AG10803 (cell line): ENCODE measurements at places on chromosomes 4 and X.
A peak's percentile ranks its signal among the peaks of the same experiment; 100 is the strongest.

DNA sequence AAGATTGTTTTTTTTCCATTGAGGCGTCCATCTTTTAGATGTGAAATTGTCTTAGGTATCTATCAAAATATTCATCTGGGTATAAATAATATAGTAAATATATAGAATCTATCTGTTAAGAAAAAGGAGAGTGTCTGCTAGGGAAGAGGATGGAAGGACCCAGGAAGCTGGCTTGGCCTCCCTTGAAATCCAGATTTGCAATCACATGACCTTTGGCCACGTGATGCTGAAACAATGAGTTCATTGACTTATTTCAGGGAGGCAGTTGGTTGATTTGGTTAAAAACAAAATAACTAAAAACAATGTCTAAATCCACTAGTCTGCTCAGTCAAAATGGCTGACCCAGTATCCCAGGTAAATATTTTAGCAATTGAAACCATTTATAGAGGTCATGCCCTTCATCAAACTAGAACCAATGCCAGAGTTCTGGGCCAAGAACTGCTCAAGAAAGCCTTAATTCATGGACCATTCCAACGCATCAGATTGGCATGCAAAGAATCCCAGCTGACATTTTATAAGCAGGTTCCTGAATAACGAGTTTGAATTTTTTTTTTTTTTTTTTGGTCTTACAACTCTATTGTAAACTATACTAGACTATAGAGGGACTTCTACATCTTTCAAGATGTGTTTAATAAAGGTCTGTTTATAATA, 172.7 kb downstream of the MID1 start:
- peak; percentile 65 for DNase-seq

DNA sequence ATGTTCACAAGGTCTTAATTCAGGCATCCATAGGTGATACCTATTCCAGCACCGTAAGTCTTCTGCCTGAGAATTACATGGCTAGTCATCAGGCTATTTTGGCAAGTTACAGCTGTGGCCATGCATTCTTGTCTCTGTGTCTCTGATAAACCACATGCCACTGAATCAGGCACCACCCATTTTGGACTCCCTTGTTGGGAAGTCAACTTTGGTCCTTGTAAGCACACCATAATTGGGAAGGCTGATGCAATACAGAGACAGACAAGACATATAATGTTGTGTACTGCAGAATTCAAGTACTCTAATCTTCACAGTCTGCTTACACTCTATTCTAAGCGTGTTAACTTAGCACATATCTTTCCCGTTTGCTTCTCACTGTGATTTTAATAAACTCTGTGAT, 483.7 kb upstream of the FTHL17 start:
- peak; percentile 68 for DNase-seq

- DNase-seq, result no peak
Measured at GRCh38 chr4:5774416-5775036, 63.5 kb downstream of the EVC start.

GRCh38 chrX:22963196-22963595, 36.6 kb upstream of the DDX53 start:
- no peak for DNase-seq

GRCh38 chr4:118395057-118395644, 42.3 kb upstream of the PRSS12 start:
- no peak for DNase-seq

- no peak for DNase-seq
Measured at GRCh38 chr4:38532908-38533499, 131.0 kb upstream of the KLF3 start.

DNA sequence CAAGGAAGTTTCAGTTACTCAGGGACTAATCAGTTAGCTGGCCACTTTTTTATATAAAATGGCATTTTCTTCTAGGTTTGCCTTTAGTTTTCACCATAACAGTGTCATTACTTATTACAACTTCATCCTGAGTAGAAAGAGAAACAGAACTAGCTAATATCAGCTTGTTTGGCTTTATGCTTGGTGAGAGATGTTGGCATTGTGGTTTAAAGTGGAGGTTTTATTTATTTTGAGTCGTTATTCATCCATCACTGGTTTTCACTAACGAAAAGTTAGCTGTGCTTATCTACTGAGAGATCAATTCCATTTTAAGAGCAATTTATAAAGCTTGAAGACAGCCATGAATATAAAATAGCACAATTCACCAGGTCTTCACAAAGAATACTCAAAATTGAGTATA, 714.5 kb downstream of the GRID2 start:
- no peak for DNase-seq

DNA sequence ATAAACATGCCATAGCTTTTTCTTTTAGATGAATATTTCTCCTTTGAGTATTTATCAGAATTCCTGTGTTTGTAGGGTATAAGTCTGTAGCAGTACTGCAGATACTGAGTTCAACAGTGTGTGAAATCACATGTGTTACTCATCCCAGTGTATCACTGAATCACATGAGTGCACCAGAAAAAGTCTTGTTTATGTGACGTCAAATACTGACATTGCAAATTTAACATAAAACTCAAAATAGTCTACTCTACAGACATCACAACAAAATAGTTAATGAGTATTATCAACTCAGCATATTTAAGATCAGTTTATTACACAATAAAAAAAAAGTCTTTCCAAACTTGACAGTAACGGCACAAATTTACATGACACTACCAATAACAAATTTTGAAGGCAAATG, 221.3 kb downstream of the DCTD start:
- no peak for DNase-seq

DNA sequence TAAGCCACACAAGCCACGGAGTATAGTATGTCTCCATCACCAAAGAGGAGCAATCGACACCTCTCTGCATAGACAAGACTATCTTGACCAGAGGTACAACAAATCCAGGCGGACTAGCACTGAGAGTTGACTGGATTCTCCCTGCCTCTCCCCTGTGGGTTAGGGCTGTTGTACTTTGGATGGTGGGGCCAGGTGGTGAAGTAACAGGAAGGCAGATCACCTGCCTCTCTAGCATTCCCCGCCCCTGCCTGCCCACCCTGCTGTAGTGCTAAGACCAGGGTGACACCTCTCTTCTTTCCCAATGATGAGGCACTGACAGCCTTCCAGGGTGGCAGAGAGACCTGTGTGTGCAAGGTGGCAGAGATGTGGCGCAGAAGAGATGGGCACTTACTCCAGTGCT, 47.5 kb upstream of the TRIM2 start:
- DNase-seq, result no peak

DNA sequence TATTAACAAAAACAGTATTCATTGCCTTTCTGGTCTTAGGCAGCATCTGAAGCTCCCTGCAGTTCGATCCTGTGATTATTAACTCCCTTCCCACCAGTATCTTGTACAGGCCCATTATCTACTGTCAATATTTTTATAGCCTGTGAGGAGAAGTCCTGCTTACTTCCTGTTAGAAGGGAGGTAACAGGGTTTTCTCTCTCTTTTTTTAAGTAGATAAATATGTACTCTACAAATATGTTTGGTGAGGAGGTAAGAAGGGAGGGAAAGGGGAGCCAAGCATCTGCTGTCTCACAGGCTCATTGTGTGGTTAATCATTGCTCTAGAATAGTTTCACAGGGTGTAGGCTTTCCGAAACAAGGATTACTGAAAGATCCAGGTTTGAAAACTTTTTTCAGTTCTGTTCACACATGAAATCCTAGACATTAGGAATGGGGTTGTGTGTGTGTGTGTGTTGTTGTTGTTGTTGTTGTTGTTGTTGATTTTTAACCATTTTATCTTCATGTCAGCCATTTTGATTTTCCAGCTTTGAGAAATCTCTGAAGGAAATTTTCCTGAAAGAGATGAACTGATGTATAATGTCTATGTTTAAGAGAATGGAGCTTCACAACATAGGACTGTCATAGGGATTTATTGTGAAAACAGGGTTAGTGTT, 14.2 kb downstream of the ATOH1 start:
- DNase-seq, result no peak

DNA sequence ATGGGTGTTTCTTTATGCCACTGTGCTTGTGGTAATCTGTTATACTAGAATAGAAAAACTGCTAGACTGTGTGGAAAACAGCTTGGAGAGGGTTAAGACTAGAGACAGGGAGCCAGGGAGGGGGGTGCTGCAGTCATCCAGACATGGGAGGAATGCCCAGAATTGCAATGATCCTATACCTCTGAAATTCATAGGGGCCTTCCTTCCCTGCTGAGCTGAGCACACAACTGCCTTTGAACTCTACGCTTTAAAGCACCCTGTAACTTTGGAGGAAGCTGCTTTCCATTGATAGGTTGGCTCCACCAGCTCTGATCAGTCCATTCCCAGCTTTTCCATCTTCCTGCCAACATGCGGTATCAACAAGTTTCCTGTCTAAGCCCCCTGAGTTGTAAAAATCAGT, 155.9 kb upstream of the RASGEF1B start:
- DNase-seq, result no peak

- no peak for DNase-seq
Measured at GRCh38 chrX:133265331-133265730, 47.2 kb upstream of the TFDP3 start.

- no peak for DNase-seq
Measured at GRCh38 chr4:3744232-3744631, 22.0 kb upstream of the ADRA2C start.

GRCh38 chrX:71438750-71439149, 72.6 kb downstream of the TAF1 start:
- no peak for DNase-seq

DNA sequence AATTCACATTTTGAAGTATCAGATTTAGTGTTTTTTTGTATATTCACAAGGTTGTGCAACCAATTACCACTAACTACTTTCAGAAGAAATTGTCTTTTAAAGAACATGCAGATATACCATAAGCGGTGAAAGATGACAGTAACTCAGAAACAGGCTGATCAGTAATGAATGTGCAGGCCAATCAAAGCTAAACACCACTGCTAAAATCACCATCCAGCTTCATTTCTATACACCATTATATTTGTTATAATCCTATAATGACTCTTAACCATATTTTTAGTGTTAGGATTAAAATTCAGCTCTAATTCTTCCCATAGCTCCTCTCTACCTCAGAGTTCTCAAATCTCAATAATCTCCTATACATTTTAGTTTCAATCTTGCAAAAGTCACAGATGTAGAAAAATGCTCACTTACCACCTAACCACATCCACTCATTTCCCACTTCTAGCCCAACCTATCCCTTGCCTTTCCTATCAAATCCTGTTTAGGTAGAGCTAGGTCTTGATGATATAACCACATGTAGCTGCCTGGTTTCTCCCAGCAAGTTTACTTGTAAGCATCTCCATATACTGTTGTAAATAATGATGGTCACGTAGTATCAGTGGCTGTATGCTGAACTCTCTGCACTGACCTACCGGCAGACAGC, 16.6 kb downstream of the COQ2 start:
- no peak for DNase-seq

- no peak for DNase-seq
Measured at GRCh38 chr4:60485276-60485675, 714.9 kb upstream of the ADGRL3 start.

GRCh38 chr4:159506801-159507517, 404.1 kb downstream of the RAPGEF2 start:
- no peak for DNase-seq

GRCh38 chr4:146521541-146522097, at the start of gene SLC10A7:
Gene SLC10A7 (minus strand): TSS chr4:146521940. CDS start chr4:146521717, 223 bp downstream.
- peak; percentile 60 for DNase-seq

- DNase-seq, result no peak
Measured at GRCh38 chr4:53537606-53538005, 53.7 kb downstream of the LNX1 start.

- DNase-seq, result no peak
Measured at GRCh38 chr4:112807083-112807482, 170.1 kb downstream of the LARP7 start.

DNA sequence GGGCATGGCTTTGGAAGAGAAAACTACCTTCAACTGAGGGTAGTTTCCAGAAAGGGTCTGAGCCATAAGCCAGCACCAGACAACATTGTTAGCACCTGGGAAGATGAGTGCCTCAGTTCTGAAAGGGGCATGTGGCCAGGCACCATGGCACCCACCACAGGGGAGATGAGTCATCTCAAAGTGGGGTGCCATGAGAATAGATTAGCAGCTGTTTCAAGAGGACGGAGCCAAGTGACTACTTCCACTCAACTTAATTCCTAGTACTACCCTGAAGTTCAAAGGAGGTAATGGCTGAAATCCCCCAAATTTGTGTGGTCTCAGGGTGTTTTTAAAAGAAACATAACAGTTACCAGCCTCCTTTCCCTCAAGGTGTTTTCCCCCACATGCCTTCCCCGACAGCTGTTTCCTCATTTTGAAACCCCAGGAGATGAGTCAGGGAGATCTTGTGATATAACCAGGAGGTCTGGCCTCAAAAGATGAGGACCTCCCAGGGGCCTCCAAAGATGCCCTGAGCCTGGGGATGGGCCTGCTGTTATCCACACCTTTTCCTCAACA, 27.8 kb upstream of the FTHL17 start:
- no peak for DNase-seq

DNA sequence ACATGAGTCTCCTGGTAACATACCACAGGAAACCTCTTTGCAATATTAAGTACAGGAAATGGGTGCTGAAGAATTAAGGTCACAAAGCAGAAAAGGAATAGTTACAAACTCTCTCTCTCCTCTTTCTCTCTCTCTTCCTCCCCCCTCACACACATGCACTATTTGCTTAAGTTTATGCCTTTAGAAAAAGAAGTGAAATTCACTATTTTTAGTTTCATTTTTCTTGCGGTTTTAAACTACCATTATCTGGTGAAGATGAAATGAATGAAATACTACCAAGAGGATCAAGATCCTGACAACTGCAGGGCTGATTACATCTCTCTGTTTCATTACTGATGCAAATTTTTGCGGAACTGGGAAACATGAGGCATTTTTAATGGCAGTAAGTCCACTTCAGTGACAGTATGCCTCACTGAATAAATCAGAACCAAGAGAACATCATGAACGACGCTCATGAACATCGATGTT, 64.3 kb upstream of the FTHL17 start:
- no peak for DNase-seq

DNA sequence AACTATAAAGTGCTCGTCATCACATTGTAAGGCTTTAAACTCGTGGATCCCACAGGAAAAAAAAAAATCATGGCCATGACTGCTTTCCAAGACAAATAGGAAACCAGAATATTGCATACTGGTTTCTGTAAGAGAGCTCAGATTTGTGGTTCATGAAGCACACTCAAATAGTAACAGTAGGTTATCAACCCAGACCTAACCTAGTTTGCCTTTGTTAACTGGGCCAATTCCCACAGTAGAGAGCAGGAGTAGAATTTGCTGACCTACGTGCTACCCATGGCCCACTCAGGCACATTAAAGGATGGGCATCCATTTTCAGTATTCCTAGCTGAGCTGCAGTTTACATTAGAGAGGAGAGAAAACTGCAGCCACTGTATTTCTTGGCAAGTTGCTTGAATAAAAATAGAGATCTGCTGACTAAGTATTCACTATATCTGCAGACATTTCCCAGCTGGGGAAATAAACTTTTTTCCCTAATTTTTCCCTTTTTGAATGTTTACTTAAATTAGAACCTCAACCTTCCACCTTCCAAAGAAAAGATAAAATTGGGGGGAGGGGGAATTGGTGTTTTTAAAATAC, 218.5 kb downstream of the SPANXN3 start:
- DNase-seq, result no peak

GRCh38 chr4:89645482-89645881, 191.5 kb downstream of the SNCA start:
- no peak for DNase-seq
